Mesothelial cell of epicardium (in vitro differentiated cells): ENCODE measurements at places on chromosomes 7 and 10.

GRCh38 chr10:131679926-131680325, 220.9 kb upstream of the PPP2R2D start:
- H3K27ac ChIP-seq, result no peak overlapping the region
- DNase-seq, result no peak
- peaks cover 33% of the 10 kb centered on the region for H3K27me3 ChIP-seq
- H3K4me1 ChIP-seq, result peaks cover 5% of the 10 kb centered on the region
- no peak overlapping the region for H3K4me3 ChIP-seq

GRCh38 chr10:65340340-65340739, 1585.5 kb upstream of the LRRTM3 start:
- H3K4me3 ChIP-seq, result no peak overlapping the region
- DNase-seq, result no peak
- H3K4me1 ChIP-seq, result peaks cover 8% of the 10 kb centered on the region
- H3K27me3 ChIP-seq, result no peaks in the 10 kb centered on the region

- H3K27ac ChIP-seq, result no peak overlapping the region
- peaks cover 2% of the 10 kb centered on the region for H3K27me3 ChIP-seq
- no peak overlapping the region for H3K4me3 ChIP-seq
- no peak for DNase-seq
Observed at GRCh38 chr10:130787243-130787642, 524.3 kb downstream of the TCERG1L start.

- DNase-seq, result no peak
- H3K36me3 ChIP-seq, result no peaks in the 10 kb centered on the region
- peaks cover 2% of the 10 kb centered on the region for H3K27me3 ChIP-seq
- H3K27ac ChIP-seq, result no peak overlapping the region
- no peak overlapping the region for H3K4me3 ChIP-seq
Observed at GRCh38 chr10:106942035-106942662, 222.4 kb downstream of the SORCS1 start.

DNA sequence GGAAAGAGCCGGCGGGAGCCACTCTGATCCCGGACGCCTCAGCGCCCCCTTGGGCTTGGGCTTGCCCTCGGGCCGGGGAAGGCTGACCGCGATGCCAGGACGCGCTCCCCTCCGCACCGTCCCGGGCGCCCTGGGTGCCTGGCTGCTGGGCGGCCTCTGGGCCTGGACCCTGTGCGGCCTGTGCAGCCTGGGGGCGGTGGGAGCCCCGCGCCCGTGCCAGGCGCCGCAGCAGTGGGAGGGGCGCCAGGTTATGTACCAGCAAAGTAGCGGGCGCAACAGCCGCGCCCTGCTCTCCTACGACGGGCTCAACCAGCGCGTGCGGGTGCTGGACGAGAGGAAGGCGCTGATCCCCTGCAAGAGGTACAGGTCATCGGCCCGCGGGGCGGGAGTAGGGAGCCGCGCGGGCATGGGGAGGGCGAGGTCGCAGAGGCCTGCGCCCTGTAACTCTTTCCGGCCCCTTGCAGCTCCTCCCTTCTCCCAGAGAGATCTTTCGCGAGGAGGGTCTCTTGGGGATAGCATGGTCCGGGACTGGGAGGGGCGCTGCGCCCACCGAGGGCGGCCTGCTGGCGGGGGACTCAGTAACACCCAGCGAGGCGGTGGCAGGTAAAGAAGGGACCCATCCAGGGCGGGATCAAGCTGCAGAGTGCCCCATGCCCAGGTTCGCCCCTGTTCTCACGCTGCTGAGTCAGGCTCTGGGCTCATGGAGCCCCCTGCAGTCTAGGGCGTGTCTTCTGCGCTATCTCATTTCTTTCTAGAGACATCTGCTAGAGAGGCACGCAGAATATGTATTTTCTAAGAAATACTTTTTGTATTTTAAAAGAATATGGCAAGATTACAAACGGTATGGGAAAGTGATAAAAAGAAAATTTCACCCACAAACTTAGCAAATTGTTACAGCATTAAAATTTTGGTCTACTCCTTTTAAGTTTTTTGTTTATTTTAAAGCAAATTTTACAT, 687 bp downstream of the EPDR1 start:
- H3K27me3 ChIP-seq, result peaks cover 65% of the 10 kb centered on the region
- no peak overlapping the region for H3K27ac ChIP-seq
- H3K4me3 ChIP-seq, result peak overlapping the region; percentile 75
- H3K36me3 ChIP-seq, result no peaks in the 10 kb centered on the region
- DNase-seq, result peak; percentile 54
- peaks cover 25% of the 10 kb centered on the region for H3K4me1 ChIP-seq

DNA sequence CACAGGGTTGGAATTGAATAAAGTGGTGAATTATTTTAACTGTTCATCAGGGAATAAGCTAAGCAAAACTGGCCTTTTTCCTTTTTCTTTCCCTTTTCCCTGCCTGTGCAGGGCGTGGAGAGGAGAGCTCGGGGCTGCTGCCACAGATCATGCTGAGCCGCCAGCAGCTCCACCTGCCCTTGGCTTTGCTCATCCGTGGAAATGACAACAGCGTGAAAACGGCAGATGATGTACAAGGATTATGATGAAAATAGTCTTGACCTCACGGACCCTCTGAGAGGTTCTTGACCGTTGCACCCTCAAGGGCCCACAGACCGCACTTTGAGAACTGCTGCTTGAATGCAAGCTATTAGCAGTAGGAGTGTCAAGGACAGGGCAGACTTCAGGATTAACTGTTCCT, 10.6 kb downstream of the PPP2R2D start:
- H3K4me3 ChIP-seq, result no peak overlapping the region
- peaks cover 12% of the 10 kb centered on the region for H3K36me3 ChIP-seq
- DNase-seq, result no peak
- H3K4me1 ChIP-seq, result peaks cover 17% of the 10 kb centered on the region

- DNase-seq, result no peak
- H3K27ac ChIP-seq, result no peak overlapping the region
- no peaks in the 10 kb centered on the region for H3K36me3 ChIP-seq
- H3K27me3 ChIP-seq, result no peaks in the 10 kb centered on the region
- no peak overlapping the region for H3K4me3 ChIP-seq
Observed at GRCh38 chr7:51304729-51305128, 11.9 kb downstream of the COBL start.

- H3K4me3 ChIP-seq, result no peak overlapping the region
- peaks cover 3% of the 10 kb centered on the region for H3K36me3 ChIP-seq
- peak overlapping the region; percentile 34 for H3K27ac ChIP-seq
- DNase-seq, result no peak
- H3K4me1 ChIP-seq, result no peaks in the 10 kb centered on the region
- no peaks in the 10 kb centered on the region for H3K27me3 ChIP-seq
Observed at GRCh38 chr10:92965314-92965713, 95.3 kb upstream of the CYP26C1 start.

- no peaks in the 10 kb centered on the region for H3K36me3 ChIP-seq
- DNase-seq, result no peak
- peaks cover 2% of the 10 kb centered on the region for H3K4me1 ChIP-seq
- H3K27me3 ChIP-seq, result peaks cover 34% of the 10 kb centered on the region
Observed at GRCh38 chr10:6928586-6928985, 348.5 kb upstream of the PRKCQ start.

GRCh38 chr7:106346678-106347217, 62.0 kb upstream of the NAMPT start:
- no peak overlapping the region for H3K4me3 ChIP-seq
- no peak for DNase-seq
- no peaks in the 10 kb centered on the region for H3K27me3 ChIP-seq
- no peak overlapping the region for H3K27ac ChIP-seq

DNA sequence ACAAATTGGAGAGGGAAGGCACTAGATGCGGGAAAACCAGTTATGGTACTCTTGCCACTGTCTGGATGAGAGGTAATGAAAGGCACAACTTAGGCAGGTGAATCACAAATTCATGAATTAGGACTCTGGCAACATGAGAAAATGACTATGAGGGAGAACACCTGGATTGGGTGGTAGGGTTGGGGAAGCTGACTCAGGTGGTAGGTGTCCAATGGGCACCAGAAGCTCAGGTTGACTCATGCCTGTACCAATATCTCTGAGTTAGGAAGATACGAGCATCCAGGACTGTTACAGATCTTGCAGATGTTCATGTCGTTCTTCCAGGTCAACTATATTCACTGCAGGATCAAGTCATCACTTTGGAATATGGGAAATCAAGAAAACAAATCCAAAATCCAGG, 56.7 kb downstream of the NPY start:
- DNase-seq, result no peak
- H3K27me3 ChIP-seq, result peaks cover 29% of the 10 kb centered on the region
- no peaks in the 10 kb centered on the region for H3K36me3 ChIP-seq
- H3K4me3 ChIP-seq, result no peak overlapping the region

DNA sequence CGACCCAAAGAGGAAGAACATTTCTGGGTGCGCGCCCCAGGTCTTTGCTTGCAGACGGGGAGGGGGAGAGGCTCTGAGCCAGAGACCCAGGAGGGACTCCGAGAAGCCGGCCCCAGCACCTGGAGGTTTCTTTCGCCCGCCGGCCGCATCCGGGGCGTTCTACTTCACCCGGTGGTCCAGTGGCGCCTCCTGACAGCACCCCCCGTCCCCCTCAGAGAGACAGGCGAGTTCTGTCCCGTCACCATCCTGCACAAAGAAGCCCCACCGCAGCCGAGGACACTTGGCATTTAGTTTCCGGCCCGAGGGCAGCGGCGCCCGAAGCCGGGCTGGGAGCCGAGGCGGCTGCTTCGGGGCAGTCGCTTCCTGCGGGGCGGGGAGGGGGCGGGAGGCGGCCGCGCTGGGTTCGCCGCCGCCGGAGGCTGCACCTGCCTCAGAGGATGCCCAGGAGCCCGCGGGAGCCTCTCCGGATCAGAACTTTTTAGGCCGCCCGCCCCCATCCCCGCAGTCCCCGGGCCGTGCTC, at the start of gene TMEM178B:
Gene TMEM178B, plus strand, starts transcription at position 424 of the 521 bp plus-strand sequence.
- H3K4me3 ChIP-seq, result peak within 1 kb of the TSS; percentile 65
- no peak within 1 kb of the TSS for H3K27ac ChIP-seq
- no peaks in the 10 kb centered on the region for H3K36me3 ChIP-seq
- peak; percentile 19 for DNase-seq
